ENCODE measurements at places on chromosomes 16 and 17.
A peak's percentile ranks its signal among the peaks of the same experiment; 100 is the strongest.

GRCh38 chr16:19881783-19882182 lies 2.9 kb downstream of the GPRC5B start:
- DNase-seq, result no peak

DNA sequence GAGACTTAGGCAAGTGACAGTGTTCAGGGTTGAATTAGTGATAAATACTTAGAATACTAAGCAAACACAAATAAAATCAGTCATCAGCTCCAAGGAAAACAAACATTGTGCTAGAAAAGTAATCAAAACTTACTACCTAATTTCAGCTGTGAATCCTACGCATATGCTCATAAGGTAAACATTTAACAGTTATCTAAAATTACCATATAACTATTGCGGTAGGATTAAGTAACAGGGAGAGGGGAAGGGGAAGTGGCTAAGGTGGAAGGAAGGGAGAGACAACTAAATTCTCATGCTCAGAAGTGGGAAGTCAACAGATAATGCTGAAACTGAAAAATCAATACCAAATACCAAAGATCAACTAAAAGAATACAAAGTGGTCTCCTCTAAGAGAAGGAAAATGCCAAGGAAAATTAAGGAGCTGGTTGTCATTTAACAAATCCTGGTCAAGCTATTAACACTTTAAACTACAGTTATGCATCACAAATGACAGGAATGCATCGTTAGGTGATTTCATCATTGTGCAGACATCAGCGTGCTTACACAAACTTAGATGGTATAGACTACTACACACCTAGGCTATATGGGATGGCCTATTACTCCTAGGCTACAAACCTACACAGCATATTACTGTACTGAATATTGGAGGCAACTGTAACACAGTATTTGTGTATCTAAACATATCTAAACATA lies 20.0 kb downstream of the USP32 start:
- DNase-seq, result no peak

GRCh38 chr16:15572329-15573001 lies 70.5 kb downstream of the MARF1 start:
- no peak for DNase-seq

GRCh38 chr17:35056013-35056412 lies 7.5 kb downstream of the RFFL start:
- DNase-seq, result peak; percentile 81

DNA sequence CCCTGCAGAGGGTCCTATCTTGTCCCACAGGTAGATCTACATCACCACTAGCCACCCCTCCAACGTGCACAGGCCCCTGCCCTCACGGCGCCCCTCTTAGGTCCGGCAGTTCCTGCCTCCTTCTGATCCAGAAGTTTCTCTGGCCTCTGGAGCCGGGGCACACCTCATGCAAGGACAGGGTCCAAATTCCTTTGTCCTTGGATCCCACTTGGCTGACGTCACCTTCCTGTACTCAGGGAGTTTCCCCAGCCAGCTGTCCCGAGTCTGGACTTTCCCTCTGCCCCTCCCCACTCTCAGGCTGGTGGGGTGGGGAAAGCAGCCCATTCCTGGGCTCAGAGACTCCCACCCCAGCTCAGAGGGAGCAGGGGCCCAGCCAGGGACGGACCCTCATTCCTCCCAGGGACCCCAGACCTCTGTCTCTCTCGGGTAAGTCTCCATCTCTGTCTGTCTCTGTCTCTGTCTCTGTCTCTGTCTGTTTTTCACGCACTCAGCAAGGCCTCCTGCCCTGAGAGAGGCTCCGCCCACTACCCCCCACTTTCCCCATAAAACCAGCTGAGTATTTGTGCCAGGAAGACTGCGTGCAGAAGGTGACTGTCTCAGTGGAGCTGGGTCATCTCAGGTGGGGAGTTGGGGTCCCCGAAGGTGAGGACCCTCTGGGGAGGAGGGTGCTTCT lies at the start of gene IL32:
IL32 (plus strand) TSS at position 572 of the 673 bp plus-strand sequence. CDS start 172 bp downstream, outside the sequence.
- peak; percentile 80 for DNase-seq

DNA sequence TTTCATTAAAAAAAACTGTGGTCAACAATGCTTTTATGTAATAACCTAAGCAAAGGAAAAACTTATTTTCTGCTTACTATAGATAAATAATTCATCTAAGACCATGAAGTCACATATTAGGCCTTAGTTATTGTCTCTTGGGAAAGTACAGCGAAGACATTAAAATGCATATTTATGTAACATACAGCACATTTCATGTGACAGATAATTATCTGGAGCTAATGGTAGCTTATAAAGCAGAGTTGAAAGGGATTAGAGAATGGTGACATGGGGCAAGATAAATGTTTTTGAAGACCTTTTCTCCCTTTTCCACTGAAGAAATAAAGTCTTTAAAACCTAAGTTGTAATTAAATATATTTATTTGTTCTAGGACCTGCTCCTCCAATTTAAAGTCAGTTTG lies 9.7 kb downstream of the MEIOC start:
- no peak for DNase-seq

All from ACHN (cell line).